NCI-H2171 treated with DMSO at 0.1 percent for 48 hours (cell line): ENCODE measurements at places on chromosomes 1 and 21.

DNA sequence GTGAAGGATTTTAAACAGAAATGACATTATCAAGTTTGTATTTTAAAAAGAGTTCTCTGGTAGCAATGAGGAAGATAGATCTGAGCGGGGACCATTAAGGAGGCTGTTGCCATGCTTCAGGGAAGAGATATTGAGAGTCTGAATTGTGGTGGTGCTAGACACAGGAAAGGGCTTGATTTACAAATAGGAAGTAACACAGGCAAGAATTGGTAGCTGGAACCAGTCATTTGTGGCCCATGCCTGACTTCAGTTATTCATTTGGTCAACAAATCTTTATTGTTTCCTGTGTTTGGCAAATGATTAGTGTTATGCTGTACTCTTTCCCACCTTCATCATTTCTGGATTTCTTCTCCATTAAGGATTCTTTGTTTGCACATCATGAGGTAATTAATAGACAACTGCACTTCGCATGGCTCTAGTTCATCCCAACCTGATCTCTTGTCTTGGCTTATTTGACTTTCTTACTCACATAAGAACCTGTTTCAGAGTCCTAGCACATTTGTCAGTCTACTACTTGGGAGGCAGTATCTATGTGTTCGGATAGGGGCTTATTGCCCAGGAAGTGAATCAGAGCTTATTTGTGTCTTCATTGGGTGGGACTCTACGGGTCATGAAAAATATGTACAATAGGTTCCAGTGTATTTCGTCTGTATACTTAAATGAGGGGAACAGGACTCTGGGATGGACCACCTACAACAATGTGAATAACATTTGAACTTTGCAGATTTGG is 32.3 kb downstream of the EEIG2 start:
- DNase-seq = no peak

- DNase-seq = no peak
Measured at GRCh38 chr1:37628026-37628556, 6.6 kb downstream of the RSPO1 start.

GRCh38 chr1:117812869-117813511 is 116.4 kb downstream of the GDAP2 start:
- DNase-seq = no peak

DNA sequence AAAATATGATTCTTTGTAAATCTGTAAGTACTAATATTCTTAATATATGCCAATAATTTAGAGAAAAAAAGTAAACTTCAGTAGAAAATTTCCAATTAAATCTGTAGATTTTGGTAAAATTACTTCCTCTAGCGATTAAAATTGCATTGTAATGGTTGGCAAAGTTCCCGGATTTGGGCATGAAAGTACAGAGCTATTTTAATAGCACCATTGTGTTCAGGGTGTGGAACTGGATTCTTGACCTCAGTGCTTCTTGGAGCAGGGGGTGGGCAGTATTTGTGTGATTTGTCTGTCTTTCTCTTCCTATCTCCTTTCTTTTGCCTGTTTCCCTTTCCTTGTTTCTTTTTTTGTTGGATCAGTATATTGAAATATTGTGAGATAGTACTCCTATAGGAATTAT is 72.1 kb downstream of the DNM3 start:
- DNase-seq = no peak

GRCh38 chr1:186375929-186376319 is 286 bp downstream of the ODR4 start:
- no peak for DNase-seq

GRCh38 chr21:38211321-38211720 is 45.5 kb upstream of the KCNJ15 start:
- DNase-seq = no peak
